ENCODE measurements at places on chromosomes 6 and 20.

DNA sequence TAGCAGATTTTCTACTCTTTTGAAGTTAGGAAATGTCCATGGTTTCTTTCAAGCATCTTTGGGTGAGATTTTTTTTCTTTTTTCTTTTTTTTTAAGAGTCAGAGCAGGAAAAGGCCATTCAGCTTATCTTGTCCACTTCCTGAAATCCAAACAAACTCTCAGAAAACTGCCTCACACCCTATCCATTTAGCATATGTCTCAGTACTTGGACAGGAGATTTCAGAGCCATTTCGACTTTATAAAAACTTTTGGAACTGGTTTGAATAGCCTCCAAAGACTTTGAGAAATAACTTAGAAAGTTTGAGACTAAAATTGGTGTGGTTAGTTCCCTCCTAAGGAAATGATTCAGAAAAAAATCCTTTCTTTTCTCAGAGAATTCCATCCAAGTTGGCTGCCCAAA, 125.1 kb downstream of the MYLK4 start:
- no peak for DNase-seq

DNA sequence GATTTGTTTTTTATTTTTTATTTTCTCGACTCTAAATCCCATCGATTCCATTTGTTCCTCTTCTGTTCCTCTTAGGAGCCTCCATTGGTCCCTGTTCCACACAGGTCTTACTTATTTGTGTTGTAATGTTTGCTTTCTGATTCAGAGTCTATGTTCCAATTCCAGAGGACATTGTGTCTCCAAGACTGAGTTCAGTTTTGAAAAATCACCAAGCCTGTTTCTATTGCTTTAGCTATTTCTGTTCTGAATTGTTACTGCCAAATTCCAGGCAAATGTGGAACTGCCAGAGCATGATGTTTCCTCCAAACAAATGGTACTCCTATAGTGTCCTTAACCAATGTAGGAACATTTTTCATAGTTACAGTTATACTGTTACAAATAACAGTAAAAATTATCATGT, 270.9 kb upstream of the SPTLC3 start:
- DNase-seq, result no peak

- no peak for DNase-seq
Measured at GRCh38 chr20:44129911-44130718, 56.9 kb downstream of the JPH2 start.

- DNase-seq, result no peak
Measured at GRCh38 chr6:40583709-40584108, 3.5 kb downstream of the LRFN2 start.

- DNase-seq, result no peak
Measured at GRCh38 chr6:47157653-47158219, 115.6 kb upstream of the ADGRF1 start.

DNA sequence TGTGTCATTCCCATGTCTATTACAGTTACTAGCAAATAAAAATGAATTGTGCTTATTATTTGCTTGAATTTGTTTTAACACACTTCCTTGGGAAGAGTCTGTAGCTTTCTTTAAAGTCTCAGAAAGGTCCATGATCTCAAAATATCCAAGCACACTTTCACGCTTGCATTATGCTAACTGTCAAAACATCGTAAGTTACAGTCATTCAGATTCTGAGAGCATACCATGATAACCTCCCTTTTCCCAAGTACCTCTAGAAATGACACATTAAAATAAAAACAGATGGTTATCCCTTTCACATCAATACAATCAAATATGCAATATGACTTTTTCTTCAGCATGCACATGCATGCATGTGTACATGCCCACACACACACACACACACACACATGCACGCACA, 1044.4 kb upstream of the MAP3K7 start:
- no peak for DNase-seq

DNA sequence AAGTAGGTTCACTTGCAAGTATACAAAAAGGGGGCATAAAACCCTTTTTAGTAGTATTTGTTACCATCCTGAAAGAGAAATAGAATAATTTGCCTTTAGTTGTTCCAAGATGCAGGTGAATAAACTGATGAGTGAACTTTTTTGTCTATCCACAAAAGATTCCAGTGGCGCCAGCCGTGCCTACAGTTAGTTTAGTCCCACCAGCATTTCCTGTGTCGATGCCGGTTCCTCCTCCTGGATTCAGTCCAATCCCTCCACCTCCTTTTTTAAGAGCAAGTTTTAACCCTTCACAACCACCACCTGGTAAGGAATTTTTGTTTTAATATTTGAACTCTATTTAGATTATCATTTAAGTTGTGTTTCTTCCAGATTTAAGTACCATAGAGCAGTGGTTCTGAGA, 90.9 kb downstream of the SCAF8 start:
- DNase-seq, result peak; percentile 32

GRCh38 chr6:10565913-10566312, 44.8 kb downstream of the GCNT2 start:
- DNase-seq, result no peak

GRCh38 chr20:62305149-62305764, 2.5 kb downstream of the ADRM1 start:
- DNase-seq, result no peak

DNA sequence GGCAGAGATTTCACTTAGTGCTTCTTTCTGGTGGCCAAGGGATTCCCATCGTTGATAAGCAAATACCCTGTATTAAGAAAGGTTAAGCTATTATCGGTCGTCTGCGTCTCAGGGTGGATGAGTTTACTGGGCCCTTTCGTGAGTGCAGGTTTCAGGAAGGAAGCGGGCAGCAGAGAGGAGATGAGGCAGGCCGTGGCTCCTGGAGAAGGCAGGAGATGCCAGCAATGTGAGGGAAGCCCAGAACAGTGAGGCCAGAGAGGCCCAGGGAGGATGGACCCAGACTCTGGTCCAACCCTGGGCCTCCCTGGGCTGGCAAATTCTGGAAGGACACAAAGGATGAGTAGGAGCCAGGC, 11.2 kb downstream of the TFEB start:
- DNase-seq, result no peak

- DNase-seq, result peak; percentile 87
Measured at GRCh38 chr6:161434921-161435747, 161.3 kb upstream of the AGPAT4 start.

DNA sequence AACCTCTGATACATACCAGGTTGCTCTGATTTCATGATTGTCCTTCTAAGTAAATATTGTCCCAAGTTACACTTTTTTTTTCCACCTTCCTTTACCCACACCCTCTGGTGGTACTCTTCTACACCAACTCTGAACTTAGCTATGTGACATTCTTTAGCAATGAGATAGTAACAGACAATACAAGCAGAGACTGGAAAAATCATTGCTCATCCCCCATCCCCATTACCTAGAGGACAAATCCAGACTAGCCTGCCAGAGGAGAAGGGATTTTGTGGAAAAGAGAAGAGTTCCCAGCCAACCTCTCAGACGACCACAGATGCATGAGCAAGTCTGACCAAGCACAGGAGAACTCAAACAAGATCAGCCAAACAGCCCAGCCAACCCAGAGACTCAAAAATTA, 32.8 kb upstream of the TFAP2B start:
- no peak for DNase-seq

- peak; percentile 86 for DNase-seq
Measured at GRCh38 chr20:35269055-35269781, 8.7 kb downstream of the MMP24OS start.

- peak; percentile 6 for DNase-seq
Measured at GRCh38 chr6:133079901-133080300, 161.3 kb upstream of the EYA4 start.

GRCh38 chr6:150806790-150807189, 58.7 kb upstream of the MTHFD1L start:
- no peak for DNase-seq

- no peak for DNase-seq
Measured at GRCh38 chr6:139172151-139172550, 37.3 kb downstream of the HECA start.

- no peak for DNase-seq
Measured at GRCh38 chr6:47111685-47112084, 69.6 kb upstream of the ADGRF1 start.

DNA sequence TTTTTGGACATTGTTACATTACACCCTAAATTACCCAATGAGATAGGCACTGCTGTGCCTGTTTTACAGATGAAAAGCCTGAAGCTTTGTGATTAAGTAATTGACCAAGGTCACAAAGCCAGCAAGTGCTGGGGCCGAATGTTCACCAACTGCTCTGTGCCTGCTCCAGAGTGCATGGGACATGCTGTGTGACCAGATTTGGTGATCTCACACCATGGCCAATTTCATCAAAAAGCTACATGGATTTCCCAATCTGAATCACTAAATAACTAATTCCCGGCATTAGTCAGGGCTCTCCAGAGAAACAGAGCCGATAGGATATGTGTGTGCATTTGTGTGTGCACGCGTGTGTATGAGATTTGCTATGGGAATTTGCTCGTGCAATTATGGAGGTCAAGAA, 228.3 kb upstream of the ECI2 start:
- DNase-seq, result no peak

- DNase-seq, result no peak
Measured at GRCh38 chr6:159959976-159960384, 8.9 kb upstream of the IGF2R start.

GRCh38 chr20:38471987-38472512, 593 bp upstream of the RALGAPB start:
- no peak for DNase-seq

- no peak for DNase-seq
Measured at GRCh38 chr6:165940366-165940765, 227.3 kb downstream of the TBXT start.

DNA sequence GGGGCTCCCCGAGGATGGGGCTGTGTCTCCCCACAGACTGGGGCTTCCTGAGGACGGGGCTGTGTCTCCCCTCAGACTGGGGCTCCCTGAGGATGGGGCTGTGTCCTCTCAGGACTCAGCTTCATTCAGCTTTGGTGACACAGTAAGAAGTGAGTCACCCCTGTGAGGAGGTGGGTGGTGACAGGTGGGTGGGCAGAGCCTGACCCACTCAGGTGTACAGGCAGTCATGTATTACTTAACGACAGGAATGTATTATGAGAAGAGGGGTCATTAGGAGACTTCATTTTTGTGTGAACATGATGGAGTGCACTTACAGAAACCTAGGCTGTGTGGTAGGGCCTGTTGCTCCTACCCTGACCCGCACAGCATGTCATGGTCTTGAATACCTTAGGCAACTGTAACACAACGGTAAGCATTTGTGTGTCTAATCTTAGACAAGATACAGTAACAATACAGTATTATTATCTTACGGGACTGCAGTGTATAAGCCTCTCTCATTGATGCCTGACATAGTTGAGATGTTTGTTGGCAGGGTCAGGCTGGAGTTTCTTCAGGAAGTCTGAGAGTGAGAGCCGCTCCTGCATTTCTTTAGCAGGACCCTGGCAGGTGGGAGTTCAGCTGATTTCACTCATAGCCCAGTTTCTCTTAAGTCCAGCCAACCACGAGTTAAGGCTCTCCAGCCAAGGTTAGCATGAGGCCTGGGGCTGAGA, 10.9 kb upstream of the PGC start:
- DNase-seq, result no peak

GRCh38 chr6:15143086-15143485, 102.8 kb upstream of the JARID2 start:
- DNase-seq, result no peak

- DNase-seq, result no peak
Measured at GRCh38 chr6:36821581-36822335, 17.5 kb downstream of the CPNE5 start.

- DNase-seq, result no peak
Measured at GRCh38 chr20:3628502-3629314, 34.5 kb downstream of the GFRA4 start.

DNA sequence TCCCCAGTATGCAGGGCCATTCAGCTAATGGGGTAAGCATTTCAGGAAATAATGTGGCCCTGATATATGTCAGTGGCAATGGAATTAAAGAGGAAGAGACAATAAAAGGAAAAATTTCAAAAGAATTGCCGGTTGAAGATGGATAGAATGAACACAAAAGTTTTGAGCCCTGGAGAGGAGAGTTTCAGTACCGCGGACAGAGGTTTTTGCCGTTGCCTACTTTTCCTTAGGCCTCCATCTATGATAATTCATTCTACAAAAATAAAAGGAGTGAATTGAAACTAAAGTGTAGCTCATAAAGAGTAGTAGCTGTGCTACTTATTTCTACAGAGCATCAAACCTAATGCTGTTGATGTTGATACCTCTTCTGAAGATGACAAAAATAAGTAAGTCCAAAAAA, 140.7 kb downstream of the RNASET2 start:
- DNase-seq, result peak; percentile 27

DNA sequence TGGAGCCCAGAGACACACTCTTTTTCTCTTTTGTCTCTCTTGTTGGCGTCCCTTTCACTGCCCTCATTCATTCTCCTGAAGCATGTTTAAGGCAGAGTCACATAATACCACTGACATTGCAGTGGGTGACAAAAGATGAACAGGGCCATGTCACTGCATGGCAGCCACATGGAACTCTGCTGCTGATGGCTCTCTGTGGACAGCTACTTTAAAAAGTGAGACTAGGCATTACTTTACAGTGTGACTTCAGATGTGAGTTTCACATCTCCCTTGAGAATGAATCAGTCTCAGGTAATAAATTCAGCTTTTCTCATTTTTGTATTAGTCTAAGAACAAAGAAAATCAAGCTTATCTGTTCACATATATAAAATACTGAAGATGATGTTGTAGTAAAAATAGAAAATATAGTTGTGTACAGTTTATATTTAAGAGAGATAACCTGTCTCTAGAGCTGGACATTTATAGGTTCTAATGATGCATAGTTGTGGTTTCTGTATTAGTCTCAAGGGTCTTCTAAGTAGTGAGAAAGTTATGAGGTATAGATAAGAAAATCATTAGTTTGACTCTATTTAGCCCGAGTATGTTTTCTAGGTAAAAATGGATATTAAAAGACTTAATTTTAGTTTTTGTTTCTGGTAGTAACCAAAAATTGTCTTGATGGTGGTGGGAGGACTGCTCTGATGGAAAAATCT, 6.1 kb downstream of the MRS2 start:
- DNase-seq, result no peak

DNA sequence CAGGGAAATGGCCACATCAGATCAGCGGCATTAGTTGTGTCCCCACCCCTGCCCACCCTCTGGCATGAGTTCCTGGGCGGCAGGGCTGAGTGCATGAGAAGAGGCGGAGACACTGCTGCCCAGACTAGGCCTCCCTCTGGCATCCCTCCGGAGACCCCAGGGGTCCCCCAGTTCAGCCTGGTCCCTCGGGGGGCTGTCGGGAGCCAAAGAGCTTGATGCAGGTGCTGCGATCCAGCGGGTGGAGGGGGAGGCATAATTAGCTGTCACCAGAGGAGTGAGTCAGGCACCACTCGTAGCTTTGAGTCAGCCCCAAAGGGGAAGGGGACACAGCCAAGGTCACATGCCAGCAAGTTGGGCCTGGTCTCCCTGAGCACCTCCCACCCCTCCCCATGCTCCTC, 34.5 kb downstream of the DLGAP4 start:
- DNase-seq, result peak; percentile 41

DNA sequence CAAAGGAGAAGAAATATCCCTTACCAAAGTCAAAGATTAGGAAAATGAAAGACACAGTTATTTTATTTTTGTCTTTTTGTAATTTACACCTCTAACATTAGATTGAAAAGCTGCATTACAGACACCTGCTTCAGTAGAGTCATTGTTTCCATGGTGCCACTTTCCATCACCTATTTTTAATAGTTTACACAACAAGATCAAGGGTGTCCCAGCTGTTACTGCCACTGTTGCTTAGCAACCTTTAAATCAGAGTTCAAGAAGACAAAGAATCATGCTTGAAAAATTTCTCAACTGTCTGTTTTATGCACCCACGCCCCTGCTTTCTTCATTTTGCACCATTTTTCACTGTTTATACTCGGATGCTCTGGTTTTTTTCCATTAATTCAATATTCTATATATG, 668.2 kb upstream of the GJE1 start:
- no peak for DNase-seq

GRCh38 chr6:33622456-33623431, 1.6 kb downstream of the ITPR3 start:
- no peak for DNase-seq

Measured in A172 (cell line).